SW 1271 (cell line): ENCODE measurements at places on chromosomes 6 and 20.

DNA sequence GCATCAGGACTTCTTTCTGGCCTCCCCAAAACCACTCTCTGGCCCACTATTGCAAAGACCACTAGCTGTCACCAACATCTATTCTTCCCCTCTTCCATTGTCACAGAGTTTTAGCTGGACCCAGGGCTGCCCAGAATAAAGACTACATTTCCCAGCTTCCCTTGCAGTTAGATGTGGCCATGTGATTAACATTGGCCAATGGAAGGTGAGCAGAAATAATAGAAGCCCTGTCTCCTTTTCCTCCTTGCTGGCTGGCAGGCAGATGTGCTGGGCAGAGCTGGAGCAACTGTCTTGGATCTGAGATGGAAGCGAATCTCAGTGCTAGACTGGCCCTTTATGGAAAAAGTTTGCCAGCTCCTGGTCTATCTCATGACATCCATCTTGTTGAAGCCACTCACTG, 97.0 kb downstream of the KCNB1 start:
- peak; percentile 15 for DNase-seq

GRCh38 chr20:11252447-11252846, 578.6 kb upstream of the JAG1 start:
- DNase-seq: no peak

GRCh38 chr6:21935142-21935541, 341.6 kb downstream of the SOX4 start:
- DNase-seq: no peak

- DNase-seq: no peak
Measured at GRCh38 chr6:146315381-146316174, 228.1 kb upstream of the RAB32 start.

DNA sequence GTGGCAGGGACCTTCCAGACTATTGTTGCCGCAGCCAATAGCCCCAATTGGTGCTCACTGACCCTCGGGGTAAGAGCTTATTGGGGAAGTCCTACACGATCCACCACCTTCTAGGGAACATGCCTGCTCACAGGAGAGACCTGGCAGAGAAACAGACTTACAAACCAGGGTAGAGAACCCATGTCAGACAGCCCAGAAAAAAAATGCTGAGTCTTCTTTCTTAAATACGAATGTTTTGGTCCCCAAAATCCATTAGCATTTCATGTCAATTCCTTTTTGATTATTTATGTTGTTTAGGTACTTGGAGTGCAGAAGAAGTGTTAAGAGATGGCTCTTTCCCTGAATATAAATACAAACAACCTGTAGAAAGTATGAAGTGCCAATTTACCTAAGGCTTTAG, 84.9 kb upstream of the PDE10A start:
- no peak for DNase-seq
